ENCODE measurements at places on chromosomes 13 and 19.

- no peak for DNase-seq
Measured at GRCh38 chr19:40163541-40164129, 27.6 kb upstream of the MAP3K10 start.

DNA sequence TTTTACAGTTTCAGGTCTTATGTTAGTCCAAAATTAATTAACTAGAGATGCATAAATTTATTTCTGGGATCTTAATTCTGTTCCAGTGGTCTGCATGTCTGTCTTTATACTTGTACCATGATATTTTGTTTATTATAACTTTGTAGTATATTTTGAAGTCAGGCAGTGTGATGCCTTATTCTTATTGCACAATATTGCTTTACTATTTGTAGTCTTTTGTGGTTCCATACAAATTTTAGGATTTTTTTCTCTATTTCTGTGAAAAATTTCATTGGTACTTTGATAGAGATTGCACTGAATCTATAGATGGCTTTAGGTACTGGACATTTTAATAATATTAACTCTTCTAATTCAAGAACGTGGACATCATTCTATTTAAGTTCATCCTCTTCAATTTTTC lies 304.0 kb downstream of the GPC5 start:
- no peak for DNase-seq

DNA sequence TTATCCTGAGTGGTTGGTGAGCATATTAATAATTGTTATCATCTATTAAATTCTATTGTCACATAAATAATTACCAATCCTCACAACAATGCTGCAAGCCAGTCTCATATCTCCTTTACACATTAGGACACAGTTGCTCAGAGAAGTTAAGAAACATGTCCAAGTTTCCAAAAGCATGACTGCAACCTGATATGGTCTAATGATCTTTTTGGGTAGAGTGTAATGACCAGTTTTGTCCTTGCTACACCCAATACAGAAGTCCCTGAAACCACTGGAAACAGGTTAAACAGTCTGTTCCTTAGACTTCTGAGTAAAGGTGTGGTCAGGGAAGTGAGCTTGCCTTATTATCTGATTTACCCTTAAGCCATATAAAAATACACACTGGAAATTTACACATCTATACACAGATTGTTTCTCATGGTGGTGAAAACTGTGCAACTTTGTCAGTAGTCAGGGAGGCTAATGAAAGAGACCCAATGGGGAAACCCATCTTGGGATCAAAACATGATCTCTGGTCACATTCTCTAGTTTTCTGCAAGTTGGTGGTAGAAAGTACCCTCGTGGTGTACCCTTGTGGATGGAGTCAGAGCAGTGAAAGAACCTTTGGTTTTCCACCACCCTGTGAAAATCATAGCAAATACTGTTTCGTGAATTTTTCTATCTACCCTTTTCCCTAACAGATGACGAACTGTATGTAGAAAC lies 146.0 kb upstream of the KLF12 start:
- no peak for DNase-seq

DNA sequence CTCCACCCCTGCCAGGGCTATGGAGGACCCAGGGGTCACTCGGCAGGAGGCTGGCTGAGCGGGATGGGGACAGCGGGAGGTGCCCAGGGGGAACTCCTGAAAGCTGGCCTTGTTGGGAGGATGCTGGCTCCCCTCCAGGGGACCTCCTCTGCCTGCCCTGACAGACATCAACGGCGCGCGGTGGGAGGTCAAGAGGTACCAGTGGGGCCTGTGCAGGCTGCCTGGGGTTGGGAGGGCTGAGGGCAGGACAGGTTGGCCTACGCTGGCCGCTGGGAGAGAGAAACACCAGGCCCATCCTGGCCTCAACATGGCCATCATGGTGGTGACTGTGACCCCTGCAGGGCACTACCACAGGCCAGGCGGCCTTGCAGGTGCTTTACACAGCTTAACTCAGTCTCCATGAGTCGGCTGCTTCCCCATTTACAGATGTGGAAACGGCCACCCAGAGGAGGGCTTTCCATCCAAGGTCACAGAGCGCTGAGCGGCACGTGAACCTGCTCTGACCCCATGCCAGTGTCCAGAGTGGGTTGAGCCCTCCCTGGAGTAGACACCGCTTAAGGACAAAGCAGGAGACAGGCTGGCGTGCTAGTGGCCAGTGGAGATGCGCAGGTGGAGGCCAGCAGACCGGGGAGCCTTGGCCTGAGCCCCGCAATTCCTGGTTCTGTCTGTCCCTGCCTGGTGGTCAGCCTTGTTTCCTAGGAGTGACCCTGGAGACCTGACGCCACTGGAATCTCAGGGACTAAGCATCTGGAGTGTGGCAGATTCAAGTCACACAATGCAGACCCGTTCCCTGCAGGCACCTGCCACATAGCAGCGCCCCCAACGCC lies 27.6 kb downstream of the CEBPG start:
- DNase-seq, result no peak

GRCh38 chr19:39317476-39317875 lies 3.2 kb downstream of the LRFN1 start:
- no peak for DNase-seq

DNA sequence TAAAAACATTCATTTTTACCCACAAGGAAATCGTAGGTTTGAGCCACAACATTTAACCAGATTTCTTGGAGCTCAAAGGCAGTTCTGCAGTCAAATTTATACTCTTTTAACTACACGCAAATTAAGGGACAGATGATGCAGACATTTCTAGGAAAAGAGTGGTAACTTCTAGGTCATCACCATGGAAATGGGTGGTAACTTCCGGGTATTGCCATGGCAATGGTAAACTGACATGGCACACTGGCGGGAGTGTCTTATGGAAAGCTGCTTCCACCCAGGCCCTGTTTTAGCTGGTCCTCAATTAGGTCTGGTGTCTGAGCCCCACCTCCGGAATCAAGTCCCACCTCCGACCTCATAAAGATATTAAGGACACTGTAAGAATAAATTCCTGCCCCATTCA lies 10.4 kb upstream of the LYPD5 start:
- no peak for DNase-seq

- no peak for DNase-seq
Measured at GRCh38 chr19:51637362-51637978, 7.3 kb upstream of the SIGLEC5 start.

- no peak for DNase-seq
Measured at GRCh38 chr19:13337181-13337580, 169.1 kb downstream of the CACNA1A start.

DNA sequence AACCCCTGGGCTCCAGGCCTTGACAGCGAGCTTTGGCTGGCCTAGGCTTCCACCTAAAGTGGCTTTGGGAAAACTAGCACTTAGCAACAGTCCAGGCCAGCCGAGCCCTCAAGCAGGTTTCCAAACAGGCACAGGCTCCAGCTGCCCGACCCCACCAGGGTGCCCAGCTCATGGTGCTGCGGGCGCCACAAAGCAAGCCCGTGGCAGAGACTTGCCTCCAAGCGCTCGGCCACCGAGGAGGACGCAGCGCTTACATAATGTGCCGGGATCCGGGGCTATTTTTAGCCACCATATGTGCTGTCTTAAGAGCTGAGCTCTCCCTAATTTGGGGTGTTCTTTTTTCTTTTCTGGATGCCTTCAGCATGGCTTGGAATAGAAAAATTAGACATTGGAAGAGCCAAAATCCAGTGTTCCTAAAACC lies 56.1 kb upstream of the F7 start:
- no peak for DNase-seq

- DNase-seq, result no peak
Measured at GRCh38 chr13:85661675-85662074, 137.5 kb downstream of the SLITRK6 start.

DNA sequence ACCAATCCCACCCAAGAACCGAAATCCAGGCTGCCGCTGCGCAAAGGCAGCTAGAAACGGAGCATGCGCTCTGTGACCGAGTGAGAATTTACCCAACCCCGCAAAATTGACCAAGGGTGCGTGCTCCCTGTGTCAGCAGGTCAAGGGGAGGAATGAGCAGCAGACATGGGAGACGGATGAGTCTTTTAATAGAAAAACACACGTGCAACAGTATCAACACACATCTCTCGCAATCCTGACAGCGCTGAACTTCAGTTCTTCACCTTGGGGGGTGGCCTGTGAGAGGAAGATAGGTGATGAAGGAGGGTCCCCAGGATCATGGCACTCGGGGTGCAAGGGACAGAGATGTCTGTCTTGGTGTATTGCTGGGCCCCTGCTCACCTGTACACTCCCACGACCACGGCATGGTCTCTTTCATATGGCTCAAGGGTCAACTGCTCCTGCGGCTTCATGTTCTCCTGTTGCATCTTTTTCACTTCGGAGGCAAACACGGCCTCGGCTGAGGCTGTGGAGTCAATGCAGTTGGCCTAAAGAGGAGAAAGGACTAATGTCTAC lies 402 bp upstream of the DYRK1B start:
- DNase-seq, result no peak

GRCh38 chr19:7739801-7740681 lies 7.3 kb downstream of the CD209 start:
- DNase-seq, result no peak

GRCh38 chr19:18093439-18094161 lies 4.0 kb upstream of the MAST3 start:
- no peak for DNase-seq

GRCh38 chr13:32225481-32225931 lies 89.7 kb downstream of the ZAR1L start:
- DNase-seq, result peak; percentile 59

- no peak for DNase-seq
Measured at GRCh38 chr13:65909501-65909900, 1320.6 kb downstream of the PCDH9 start.

DNA sequence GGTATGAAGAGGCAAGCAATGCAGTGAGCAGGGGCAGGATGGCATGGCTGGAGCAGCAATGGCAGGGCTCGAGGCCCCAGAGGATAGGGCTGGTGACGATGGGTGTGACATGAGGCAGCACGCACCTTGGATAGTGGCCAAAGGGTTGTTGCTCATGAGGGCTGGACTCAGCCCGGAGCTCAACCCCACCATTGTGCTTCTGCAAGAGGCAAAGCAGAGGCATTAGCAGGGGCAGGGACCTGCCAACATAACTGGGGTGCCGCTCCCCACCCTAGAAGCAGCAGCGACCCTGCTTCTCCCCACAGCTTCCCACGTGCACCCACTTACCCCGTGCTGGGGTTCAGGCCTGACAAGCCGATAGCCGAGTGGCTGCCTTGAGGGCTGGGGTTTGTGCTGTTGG lies 15.8 kb downstream of the ZNF574 start:
- no peak for DNase-seq

GRCh38 chr19:39017026-39017425 lies 15.3 kb downstream of the FBXO27 start:
- DNase-seq, result no peak

DNA sequence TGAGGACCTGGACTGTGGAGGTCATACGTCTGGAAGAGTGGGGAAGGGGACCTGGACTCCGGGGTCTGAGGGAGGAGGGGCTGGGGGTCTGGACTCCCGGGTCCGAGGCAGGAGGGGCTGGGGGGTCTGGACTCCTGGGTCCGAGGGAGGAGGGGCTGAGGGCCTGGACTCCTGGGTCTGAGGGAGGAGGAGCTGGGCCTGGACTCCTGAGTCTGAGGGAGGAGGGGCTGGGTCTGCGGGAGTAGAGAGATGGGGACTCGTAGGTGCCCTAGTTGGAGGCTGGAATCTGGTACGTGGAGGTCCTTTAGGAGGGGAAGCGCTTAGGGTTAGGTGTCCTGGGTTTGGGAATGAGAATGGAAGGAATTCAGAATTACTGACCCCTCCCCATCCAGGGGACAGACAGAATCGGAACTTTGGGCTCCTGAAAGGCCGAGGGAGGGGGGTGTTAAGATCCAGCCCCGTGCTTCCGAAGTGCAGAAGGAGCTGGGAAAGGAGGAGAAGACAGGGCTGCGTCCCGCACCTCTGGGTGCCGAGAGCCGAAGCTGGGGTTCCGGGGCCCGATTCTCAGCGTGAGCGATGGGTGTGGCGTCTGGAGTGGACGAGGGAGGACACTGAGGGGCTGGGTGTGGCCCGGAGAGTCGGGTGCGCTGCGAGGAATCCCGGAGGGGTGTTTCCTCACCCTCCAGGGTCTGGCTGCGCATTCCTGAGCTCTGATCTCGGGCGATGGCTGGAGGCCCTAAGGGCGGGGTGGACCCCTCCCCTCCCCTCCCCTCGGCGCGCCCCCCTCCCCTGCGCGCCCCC lies 608 bp downstream of the MYADM start:
- no peak for DNase-seq

GRCh38 chr19:1914826-1915341 lies 9.7 kb downstream of the ADAT3 start:
- no peak for DNase-seq

GRCh38 chr19:13978351-13979243 lies 26.3 kb downstream of the DCAF15 start:
- peak; percentile 11 for DNase-seq

DNA sequence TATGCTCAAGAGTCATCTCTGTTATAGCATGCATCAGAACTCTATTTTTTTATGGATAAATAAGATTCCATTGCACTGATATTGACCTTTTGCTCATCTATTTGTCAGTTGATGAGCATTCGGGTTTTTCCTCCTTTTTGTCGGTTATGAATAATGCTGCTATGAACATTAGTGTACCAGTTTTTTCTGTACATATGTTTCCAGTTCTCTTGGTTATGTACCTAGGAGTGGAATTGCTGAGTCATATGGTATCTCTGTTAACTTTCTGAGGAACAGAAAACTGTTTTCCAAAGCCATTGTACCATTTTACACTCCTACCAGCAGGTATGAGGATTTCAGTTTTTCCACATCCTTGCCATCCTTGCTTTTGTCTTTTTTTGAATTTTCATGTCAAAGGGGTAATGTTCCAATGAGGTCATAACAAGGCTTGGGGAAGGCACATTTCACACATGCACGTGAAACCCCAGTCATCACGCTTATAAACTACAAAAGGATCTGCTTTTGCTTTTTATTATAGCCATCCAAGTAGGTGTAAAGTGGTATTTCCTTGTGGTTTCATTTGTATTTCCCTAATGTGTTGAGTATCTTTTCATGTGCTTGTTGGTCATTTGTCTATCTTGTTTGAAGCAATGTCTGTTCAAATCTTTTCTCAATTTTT lies 14.6 kb downstream of the KBTBD7 start:
- peak; percentile 30 for DNase-seq

- DNase-seq, result no peak
Measured at GRCh38 chr13:95752677-95753076, 75.7 kb downstream of the DNAJC3 start.

DNA sequence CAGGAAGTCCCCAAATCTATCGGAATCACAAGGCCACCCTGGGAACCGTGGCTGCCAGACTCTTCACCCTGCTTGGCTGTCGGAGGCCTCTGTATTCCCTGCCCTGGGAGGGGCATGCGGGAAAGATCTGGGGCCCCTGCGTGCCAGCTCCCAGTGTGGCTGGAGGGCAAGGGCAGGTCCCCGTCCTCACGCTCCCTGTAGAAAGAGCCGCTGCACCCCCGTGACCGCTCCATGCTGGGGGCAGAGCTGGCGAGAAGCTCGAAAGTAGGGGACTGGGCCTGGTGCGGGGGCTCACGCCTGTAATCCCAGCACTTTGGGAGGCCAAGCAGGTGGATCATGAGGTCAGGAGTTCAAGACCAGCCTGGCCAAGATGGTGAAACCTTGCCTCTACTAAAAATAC lies 208.4 kb upstream of the SOX1 start:
- no peak for DNase-seq

DNA sequence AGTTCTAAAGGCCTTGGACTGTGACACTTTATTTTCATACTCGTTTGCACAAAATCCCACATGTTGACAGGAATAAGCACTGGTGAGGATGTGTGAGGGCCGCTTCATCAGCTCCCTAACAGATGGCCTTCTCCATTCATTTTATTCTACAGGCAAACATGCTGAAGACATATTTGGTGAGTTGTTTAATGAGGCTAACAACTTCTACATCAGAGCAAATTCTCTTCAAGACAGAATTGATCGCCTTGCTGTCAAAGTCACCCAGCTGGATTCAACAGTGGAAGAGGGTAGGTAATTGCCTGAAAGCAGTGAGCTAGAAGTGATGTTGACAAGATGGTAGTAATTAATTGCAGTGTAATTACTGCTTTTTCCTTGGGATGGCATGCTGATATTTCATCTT lies 95.7 kb downstream of the GPR12 start:
- no peak for DNase-seq

All from HFF-Myc (cell line).